Left renal pelvis (tissue), 4 donors: ENCODE measurements at places on chromosomes 6 and 20.

DNA sequence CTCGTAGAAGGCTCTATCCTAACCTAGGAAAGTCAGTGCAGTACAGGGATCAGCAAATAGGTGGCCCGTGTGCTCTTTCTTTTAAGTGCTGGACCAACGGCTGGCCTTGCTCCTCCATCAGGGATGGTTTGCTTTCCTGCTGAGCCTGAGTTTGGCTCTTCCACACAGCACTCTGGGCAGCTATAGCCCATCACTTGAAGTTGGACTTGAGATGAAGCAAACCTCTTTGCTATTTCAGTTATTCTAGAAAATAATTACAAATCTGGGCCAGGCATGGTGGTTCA is 66.9 kb upstream of the KCNK16 start:
- no peak for DNase-seq

GRCh38 chr20:57475388-57476083 is 49.4 kb downstream of the CTCFL start:
- no peak for DNase-seq

DNA sequence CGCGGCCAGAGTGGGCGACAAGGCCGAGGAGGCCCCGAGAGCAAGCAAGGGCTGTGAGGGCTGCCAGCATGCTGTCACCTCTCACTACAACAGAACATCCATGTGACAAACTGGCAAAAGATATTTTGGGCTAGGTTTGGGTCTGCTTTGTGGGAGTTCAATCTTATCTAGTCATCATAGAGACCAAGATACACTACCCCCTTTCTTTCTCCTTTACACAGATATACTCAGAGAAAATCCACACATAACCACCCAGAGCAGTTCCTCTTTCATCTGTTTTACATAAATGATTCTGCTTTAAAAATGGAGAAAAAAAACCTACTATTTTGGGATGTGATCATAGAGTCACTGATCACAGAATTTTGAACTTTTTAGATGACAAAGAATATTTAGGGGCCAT is 16.8 kb downstream of the SOX4 start:
- DNase-seq, result no peak

- no peak for DNase-seq
Observed at GRCh38 chr6:103587722-103588121, 1272.0 kb downstream of the HACE1 start.

- DNase-seq, result no peak
Observed at GRCh38 chr20:43167615-43168014, 22.1 kb downstream of the PTPRT start.

DNA sequence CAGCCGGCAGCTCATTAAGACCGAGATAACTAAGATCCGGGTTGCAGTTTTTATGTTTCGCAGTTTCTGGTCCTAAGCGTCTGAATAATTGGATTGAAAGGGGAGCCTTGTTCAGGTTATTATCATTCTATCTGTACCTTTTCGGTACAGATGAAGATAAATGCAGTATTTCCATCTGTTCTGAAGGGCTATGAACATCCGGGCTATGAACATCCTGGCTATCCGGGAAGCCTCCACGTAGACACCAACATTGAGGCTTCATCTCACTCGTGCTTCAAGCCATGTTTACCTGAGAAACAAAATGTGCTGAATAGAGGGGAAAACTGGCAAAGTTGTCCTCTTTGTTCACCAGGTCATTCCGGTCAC is 399 bp upstream of the REPS1 start:
- no peak for DNase-seq

GRCh38 chr6:162631546-162631945 is 96.0 kb downstream of the PRKN start:
- no peak for DNase-seq

GRCh38 chr6:142651384-142651783 is 293.6 kb downstream of the HIVEP2 start:
- no peak for DNase-seq

DNA sequence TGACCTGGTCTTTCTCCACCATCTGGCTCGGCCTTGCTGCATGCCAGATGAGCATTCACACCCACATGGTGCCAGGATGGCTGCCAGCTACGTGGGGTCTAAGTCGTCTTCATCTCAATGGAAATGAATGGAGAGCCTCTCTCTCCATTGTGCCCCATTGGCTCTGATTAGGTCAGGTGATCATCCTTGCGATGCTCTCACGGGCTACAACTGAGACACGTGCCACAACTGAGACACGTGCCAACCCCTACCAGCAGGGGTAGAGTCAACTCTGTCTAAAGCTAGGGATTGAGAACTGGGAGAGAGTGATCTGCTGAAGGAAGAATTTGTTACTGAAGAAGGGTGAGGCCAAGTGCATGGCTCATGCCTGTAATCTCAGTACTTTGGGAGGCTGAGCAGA is 67.3 kb upstream of the RALY start:
- no peak for DNase-seq

DNA sequence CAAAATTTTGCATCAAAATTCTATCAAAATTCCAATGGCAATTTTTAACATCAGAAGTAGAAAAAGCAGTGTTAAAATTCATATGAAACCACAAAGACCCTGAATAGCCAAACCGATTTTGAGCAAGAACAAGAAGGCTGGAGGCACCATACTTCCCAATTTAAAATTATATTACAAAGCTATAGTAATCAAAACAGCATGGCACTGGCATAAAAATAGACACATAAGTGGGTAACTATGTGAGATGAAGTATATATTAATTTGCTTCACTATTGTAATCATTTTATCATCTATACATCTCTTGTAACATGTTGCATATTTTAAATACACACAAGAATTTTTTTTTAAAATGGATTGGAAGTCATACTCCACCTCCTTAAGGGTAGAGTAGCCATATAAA is 77.4 kb downstream of the PAK5 start:
- no peak for DNase-seq

- no peak for DNase-seq
Observed at GRCh38 chr6:137734875-137735182, 132.2 kb upstream of the TNFAIP3 start.

DNA sequence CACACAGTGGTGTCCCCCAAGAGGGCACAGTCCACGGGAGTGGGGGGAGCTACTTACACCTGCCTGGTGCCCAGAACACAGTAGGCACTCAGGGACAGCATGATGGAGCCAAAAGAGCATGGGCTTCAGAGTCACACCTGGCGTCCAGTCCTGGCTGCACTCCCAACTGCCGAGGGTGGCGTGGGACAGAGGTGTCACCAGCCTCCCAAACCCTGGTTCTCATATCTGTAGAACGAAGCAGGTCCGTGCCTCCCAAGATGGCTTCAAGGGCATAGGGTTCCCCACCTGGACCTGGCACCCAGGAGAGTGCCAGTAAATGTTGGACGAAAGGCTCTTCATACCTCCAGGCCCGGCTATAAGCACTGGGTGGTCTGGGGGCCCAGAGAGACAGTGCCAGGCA is 8.9 kb downstream of the HRH3 start:
- no peak for DNase-seq

- DNase-seq, result no peak
Observed at GRCh38 chr20:1801225-1801928, 93.8 kb upstream of the SIRPA start.

GRCh38 chr6:89817481-89817880 is 2.1 kb downstream of the MDN1 start:
- DNase-seq, result no peak

DNA sequence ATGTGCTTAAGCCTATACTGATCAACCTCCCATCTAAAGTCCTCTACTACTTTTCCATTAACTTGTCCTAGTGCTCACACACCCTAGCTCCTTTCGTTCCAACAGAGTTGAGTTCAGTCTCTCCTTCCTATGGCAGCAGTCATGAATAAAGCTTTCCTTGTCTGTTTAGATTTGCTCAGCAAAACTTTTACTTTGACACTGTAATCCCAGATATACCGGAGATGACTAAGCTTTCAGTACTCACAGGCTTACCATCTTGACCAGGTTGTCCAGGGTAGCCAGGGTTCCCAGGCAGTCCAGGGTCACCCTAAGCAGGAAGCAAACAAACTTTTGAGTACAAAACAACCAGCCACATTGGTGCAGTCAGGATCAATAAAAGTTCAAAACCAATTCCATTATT is 90.7 kb downstream of the COL21A1 start:
- DNase-seq, result no peak

GRCh38 chr6:9224539-9224938 is 789.2 kb upstream of the SLC35B3 start:
- DNase-seq, result no peak

GRCh38 chr20:5843054-5843592 is 92.9 kb downstream of the SHLD1 start:
- no peak for DNase-seq

- DNase-seq, result no peak
Observed at GRCh38 chr20:10961651-10962288, 288.0 kb upstream of the JAG1 start.

DNA sequence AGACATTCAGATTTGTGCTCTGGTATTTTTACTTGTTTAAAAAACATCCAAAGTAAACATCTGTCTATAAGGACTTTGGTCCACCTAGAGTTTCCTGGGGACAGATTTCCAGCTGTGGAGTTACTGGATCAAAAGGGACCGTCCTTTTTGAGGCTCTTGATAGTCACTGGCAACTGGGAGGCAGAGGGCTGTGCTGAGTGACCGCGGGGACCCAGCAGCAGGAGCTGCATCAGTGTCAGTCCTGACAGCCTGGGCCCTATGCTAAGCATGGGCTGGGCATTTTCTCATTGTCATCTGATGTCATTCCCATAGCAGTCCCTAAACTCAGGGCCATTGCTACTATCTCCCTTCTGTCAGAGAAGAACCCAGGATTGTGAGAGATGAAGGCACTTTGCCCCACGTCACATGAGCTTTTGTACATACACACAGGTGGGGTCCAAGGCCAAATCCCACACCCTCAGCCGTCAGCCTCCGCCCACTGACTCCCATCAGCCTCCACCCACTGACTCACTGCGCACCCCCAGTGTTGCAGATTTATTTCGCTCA is 293.8 kb downstream of the TAF4 start:
- no peak for DNase-seq

DNA sequence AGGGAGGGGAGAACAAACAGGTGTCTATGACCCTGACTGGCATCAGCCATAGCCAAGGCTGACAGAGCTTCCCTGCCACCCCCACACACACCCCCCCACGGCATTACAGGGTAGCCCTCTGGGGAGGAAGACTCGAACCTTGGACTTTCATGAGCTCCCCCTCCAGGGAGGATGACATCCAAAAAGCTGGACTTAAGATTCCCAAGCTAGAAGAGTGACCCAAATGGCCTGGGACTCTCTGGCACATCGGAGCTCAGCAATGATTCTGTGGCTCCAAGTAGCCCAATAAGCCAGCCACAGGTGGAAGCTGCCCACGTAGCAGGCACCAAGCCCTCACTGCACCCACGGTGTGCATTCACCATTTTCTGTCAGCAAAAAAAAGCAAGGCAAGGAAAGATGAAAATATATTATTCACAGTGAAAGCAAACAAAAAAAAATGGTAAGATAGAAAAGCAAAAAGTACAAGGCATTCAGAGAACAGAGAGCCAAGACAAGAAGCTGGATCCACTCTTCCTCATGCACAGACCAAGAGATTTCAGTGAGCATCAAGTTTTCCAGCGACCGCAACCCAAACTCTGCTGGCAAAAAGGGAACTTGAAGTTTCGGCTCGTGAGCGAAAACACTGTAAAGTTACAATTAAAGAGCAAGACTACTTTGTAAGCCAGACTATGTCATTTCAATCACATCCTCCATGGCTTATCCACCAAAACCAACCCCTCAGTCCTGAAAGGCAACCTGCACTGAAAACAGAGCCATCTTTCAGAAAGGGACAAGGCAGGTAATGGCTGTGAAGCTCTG is 10.9 kb downstream of the JAG1 start:
- DNase-seq, result no peak

DNA sequence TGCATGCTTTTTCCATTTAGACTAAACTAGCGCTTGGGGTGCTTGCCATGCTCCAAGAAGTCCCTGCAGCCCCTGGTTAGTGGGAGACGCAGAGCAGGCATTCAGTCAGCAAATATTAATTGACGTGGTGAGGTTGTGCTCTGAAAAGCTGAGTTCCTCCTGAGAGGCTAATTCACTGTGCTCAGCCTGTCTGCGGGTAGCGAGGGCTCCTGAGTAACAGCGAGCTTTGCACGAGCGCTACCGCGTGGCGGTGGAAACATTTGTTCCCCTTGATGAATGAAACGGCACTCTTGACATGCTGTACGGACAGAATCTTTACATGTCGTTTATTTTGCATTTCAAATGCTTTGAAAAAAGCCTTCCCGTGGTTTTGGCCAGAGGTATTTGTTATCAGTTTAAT is 170.6 kb upstream of the AGPAT4 start:
- no peak for DNase-seq

GRCh38 chr20:41507436-41507835 is 110.7 kb downstream of the CHD6 start:
- no peak for DNase-seq

GRCh38 chr6:32397252-32397920 is 9.6 kb downstream of the BTNL2 start:
- DNase-seq, result no peak
